ENCODE measurements at places on chromosomes 11 and 22.

GRCh38 chr11:129973068-129973467 is 29.6 kb downstream of the PRDM10 start:
- no peak for DNase-seq

DNA sequence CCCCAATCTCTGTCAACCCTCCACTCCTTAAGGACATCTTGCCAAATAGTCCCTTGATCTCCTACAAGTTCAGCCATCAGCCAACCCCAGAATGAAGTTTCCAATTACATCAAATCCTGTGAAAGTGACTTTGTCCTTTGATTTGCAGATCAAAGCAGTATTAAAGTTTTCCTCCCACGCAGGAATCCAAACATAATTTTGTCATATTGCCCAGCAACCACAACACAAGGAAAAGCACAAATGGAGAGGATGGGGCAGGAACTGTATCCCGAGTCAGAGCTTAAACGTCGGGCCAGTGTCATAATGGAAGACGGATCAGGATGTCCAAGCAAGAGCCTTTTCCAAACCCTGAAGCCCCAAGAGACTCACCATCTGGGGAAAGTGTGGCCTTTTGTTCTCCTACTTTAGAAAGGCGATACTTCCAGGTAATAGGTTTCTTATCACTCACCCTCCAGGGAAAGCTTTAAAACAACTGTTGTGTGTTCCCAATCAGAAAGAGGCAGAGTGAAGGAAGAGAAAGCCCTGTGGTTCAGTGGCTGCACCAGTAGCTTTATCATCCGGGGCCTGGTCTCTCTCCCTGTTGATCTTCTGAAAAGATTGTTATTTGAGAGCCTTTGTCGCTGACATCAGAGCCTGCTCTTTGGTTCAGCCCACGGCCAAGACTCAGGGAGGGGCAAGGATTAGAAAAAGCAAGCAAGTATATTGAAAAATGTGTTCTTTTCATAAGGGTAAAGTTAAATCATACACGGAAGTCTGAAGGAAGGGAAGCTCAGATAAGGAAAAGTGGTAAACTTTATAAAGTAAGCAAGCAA is 41.7 kb downstream of the EXPH5 start:
- DNase-seq: no peak

- no peak for DNase-seq
Measured at GRCh38 chr22:26547426-26547825, 35.2 kb upstream of the TFIP11 start.

- DNase-seq: no peak
Measured at GRCh38 chr11:47192111-47192510, 5.9 kb upstream of the PACSIN3 start.

DNA sequence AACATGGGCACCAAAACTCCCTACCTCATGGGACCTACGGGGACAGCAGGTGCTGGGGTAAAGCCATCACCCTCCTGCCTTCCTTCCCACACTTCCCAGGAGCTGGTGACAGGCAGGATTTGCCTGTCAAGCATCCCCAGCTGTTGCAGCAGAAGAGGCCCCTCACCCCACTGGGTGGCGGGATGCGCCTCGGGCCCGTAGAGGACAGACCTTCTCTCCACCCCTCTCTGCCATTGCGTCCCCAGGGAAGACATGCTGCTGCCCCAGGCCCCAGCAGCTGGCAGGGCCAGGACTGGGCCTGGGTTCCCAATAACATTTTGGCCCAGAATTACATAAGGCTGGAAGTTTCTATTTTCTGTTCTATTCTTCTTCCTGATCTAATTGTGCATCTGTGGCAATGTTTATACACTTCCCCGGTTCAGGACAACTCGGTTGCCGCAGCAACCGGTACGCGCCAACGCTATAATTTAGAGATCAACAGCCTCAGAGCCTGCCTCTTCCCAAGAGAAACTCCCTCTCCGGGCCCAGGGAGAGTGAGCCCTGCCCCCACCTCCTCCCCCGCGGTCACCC is 25.4 kb downstream of the KCNJ4 start:
- DNase-seq: no peak

DNA sequence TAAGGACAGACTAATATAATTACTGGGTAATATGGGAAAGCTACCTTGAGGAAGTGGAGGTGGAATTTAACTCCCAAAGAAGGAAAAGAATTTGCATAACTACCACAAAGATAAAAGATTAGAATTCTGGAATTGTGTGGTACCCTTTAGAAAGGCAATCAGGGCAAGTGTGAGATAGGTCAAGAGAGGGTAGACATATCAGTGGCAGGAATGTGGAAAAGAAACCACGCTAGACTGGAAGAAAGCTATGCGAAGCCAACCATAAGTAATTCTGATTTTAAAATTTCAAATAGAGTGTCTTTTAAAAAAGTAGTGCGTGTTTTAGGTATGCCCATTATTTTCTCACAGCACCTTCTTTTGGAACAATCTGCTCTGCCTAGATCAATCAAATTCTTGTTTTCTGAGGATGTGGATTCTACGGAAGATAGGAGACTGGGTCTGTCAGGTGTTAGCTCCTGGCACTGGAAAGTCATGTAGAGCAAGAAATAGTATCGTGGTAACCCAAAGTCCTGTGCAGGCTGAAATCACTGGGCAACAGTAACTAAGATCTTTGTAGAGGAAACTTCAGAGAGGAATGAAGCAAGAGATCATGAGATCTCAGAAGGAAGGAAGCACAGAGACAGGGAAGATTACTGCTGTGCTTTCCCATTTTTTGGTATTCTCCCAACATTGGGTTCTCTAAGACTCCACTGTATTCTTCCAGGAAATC is 111.3 kb upstream of the MTMR2 start:
- no peak for DNase-seq

GRCh38 chr11:47438721-47439120 is 10.2 kb downstream of the RAPSN start:
- no peak for DNase-seq

DNA sequence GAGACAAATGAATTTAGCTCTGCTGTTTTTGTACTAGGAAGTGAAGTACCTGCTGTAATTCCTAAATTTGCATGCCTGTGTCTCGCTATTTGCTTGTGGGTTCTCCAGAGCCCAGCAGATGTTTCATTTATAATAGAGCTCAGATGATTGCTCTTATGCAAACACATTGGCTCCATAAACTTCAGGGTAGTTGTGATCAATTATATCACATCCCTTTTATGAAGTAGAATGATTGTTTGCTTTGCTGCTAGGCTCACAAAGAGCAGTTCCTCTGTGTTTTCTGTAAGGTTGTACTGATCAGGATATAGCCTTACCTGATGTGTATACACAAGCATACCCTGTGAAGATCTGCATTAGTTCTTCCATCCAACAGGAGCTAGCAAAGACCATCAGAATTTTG is 64.1 kb downstream of the C11orf87 start:
- DNase-seq: no peak

DNA sequence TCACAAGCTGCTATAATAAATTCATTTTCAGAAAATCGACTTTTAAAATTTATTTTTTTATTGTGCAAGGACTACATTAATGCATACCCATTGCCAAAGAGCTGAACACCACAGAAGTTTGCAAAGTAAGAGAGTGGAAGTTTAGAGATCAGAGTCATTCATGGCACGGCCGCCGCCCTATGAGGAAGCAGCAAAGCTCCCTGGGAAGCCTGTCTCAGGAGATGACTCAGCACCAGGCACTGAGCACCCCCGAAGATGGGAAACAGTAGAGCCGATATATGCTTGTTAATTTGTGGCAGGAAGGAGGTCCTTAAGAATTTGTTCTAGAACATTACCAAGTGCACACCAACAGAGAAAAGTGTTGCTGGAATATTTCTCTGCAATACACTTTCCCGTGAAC is 693.7 kb downstream of the OPCML start:
- DNase-seq: no peak

DNA sequence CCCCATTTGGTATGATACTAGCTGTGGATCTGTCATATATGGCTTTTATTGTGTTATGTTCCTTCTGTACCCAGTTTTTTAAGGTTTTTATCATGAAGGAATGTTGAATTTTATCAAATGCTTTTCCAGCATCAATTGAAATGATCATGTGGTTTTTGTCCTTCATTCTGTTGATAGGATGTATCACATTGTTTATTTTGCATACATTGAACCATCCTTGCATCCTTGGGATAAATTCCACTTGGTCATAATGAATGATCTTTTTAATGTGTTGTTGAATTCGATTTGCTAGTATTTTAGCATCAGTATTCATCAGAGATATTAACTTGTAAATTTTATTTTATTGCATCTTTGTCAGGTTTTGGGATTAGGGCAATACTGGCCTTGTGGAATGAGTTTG is 31.1 kb downstream of the TAF1D start:
- DNase-seq: no peak

DNA sequence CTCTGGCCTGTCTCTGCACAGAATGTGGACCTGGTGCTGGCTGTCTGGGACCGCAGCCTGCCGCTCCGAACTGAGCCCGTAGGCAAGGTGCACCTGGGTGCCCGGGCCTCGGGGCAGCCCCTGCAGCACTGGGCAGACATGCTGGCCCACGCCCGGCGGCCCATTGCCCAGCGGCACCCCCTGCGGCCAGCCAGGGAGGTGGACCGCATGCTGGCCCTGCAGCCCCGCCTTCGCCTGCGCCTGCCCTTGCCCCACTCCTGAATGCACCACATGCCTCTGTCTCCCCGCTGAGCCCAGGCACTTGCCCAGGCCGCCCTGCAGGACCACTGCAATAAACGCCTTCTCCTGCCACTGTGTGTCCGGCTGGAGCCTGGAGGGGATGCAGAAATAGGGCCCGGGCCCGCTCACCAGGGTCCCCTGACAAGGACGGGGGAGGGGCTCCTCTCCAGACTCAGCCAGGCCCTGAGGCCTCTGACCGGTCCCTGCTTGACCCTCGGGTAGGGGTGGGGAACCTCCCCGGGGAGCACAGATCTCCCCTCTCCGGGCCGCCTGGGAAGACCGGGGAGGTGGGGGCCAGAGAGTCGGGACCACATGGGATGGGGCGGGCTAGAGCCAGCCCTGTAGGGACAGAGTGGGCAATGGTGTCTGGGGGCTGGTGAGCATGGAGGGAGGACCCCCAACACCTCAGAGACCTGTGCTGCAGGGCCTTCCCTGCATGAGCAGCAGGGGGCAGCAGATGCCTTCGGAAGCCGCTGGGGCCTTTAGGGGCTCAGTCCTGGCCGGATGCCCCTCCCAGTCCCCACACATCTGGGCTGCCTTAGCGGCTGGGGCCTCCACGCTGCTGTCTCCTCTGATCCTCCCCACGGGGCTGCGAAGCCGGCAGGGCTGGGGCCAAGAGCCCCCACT is 1.4 kb upstream of the TNNI2 start:
- no peak for DNase-seq

GRCh38 chr11:121904148-121904547 is 211.9 kb downstream of the BLID start:
- DNase-seq: no peak

- DNase-seq: no peak
Measured at GRCh38 chr22:43079742-43080141, 9.4 kb downstream of the TTLL1 start.

DNA sequence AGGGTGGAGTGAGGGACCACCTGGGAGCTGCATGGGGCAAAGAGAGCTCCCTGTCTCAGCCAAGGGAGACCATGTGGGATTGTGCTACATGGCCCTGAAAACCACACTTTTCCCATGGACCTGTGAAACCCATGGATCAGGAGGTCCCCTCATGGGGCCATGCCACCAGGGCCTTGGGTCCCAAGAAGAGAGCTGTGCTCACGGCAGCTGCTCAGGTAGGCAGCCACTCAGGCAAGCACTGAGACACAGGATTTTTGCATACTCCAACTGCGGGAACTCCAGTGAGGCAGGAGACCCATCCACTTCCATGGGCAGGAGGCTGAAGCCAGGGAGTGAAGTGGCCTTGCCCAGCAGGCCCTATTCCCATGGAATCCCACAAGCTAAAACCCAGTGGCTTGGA is 190.0 kb downstream of the KCNA4 start:
- no peak for DNase-seq

- DNase-seq: no peak
Measured at GRCh38 chr22:26168939-26169314, 335 bp upstream of the SEZ6L start.

GRCh38 chr11:66017321-66017720 is 5.5 kb downstream of the CST6 start:
- no peak for DNase-seq

DNA sequence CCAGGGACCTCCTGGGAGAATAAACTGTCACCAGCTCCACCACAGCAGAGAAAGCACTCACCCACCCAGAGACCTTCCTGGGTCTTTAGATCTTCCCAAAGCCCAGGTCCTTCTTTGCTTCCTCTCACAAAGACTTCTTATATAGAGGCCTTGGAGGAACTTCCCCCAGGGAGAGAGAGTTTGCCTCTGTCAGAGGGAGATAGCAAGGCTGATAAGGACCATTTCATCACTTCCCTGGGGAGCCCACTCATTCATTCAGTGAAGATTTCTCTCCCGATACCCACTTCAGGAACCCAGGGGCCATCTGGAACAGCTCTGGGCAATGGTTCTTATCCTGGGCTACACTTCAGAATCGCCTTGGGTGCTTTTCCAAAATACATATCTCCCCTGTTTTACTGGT is at the start of gene PRG2:
TSS of gene PRG2 (minus strand) at position 116 of the 400 bp plus-strand sequence. CDS start 706 bp downstream, outside the sequence.
- DNase-seq: no peak

DNA sequence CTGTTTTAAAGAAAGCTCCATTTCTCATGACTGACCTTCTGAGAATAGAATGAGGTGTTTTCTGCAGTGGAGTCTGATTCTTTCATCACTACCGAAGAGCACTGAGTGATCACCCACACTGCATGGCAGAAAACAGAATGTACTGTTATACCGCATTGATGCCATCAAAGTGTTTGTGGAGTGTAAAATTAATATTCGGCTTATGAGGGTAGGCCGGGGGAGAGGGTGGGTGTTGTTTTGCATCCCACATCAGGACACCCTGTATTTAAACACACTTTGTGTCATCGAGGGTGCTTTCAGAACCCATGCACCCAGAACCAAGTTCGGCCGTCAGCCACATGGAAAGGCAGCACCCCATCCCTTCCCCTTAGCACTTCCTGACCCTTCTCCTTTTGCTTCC is 41.3 kb upstream of the ETS1 start:
- DNase-seq: no peak

- no peak for DNase-seq
Measured at GRCh38 chr11:72573072-72573854, 101.0 kb downstream of the PDE2A start.

GRCh38 chr11:57306940-57307565 is 17.7 kb downstream of the TNKS1BP1 start:
- DNase-seq: no peak

DNA sequence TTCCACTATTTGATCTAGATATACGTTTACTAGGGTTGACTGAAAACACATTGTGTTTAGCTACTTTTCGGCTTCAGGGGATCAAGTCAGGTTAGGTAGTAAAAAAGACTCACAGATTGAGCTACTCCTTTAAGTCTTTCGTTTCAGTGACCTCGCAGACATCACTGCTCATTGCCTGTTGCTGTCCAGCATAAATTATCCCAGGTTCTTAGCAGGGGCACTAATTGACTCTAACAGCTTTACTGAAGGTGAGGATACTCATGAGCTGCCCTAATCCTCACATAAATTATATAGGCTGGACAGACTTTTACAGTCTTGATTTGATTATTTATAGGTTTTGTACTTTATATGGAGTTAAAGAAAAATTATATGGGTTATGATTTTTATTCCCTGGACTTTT is 3.7 kb downstream of the CARD18 start:
- DNase-seq: no peak

- DNase-seq: no peak
Measured at GRCh38 chr11:69476509-69476961, 4.9 kb upstream of the LINC01488 start.

GRCh38 chr22:38613588-38613987 is 42.6 kb downstream of the FAM227A start:
- DNase-seq: no peak

GRCh38 chr11:13061294-13061990 is 52.3 kb downstream of the RASSF10 start:
- DNase-seq: no peak
